ENCODE measurements at places on chromosomes 13 and 19.

DNA sequence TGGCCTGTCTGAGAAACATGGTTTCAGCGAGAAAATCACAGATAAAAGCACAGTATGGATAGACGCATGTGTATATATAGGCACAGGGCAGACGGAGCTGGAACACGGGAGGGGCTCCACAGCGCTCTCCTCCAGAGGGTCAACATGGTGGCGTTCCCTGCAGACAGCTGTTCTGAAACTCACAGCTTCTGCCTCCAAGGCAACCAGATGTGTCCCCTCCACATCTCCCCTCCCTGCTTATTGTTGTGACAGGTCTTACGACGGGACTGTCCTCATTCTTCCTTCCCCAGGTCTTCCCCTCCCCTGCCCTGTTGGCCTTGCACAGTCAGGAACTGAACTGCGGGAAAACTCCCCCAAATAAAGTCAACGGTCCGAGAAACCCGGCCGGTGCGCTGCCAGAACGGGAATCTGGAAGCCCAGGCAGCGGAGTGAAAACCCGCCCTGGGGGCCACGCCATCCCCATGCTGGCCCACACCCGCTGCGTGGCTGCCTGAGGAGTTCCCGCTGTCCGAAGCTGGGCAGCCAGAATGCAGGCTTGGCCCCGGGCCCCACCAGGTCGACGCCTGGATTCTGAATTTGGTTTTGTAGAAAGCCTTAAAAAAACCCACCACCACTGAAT lies 2.6 kb upstream of the TIMM13 start:
- DNase-seq, result no peak

- no peak for DNase-seq
Observed at GRCh38 chr13:93927431-93927830, 552.1 kb downstream of the DCT start.

DNA sequence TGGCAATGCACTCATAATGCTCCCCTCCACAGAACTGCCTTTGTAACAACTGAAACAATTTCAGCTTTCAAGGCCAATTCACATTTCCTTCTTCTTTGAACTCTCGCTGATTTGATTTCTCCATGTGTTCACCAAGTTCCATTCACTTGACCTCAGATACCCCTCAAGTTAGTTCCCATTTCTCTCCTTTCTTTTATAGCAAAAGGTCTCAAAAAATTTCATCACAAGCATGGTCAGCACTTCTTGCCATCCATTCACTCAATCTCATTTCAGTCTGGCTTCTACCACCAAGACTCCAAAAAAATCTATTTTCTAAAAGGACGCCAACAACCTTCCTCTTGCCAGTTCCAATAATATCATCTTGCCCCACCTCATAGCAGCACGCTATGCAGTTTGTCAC lies 135.7 kb downstream of the DIAPH3 start:
- no peak for DNase-seq

GRCh38 chr13:75255653-75256052 lies 226.3 kb downstream of the TBC1D4 start:
- DNase-seq, result no peak

DNA sequence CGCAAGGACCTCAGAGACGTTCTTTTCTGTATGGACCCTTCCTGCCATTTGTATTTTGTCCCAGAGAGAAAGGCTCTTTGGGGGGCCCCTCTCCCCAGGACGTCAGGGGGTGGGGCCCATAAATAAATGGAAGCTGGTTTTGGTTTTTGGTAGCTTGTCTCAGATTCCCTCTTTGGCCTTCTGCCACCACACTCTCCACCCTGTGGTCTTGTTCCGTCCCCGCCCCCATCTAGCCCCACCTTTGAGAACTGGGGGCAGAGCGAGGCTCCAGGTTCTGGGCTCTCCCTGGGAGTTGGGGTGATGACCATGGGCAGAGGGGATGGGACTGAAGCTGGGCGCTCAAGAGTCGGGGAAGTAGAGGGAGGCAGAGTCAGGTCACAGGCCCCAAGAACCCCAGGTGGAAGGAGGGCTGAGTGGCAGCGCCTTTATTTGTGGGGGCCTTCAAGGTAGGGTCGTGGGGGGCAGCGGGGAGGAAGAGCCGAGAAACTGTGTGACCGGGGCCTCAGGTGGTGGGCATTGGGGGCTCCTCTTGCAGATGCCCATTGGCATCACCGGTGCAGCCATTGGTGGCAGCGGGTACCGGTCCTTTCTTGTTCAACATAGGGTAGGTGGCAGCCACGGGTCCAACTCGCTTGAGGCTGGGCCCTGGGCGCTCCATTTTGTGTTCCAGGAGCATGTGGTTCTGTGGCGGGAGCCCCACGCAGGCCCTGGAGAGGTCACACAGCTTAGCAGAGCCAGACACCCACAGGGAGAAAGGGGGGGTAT lies 3.3 kb downstream of the ISYNA1 start:
- no peak for DNase-seq

DNA sequence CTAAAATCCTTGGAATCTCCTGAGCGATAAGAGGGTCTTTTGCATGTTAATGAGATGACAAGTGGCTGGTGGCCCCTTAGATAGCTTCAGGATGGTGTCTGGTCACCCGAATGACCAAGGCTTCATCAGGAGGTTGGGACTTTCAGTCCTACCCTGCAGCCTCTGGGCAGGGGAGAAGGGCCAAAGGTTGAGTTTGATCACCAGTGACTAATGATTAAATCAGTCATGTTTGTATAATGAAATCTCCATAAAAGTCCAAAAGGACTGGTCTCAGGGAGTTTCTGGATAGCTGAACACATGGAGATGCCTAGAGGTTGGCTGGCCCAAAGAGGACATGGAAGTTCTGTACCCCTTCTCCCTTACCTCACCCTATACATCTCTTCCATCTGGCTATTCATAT lies 316.2 kb downstream of the MTUS2 start:
- DNase-seq, result no peak

GRCh38 chr13:113354831-113355610 lies 8.9 kb downstream of the GRTP1 start:
- DNase-seq, result no peak

DNA sequence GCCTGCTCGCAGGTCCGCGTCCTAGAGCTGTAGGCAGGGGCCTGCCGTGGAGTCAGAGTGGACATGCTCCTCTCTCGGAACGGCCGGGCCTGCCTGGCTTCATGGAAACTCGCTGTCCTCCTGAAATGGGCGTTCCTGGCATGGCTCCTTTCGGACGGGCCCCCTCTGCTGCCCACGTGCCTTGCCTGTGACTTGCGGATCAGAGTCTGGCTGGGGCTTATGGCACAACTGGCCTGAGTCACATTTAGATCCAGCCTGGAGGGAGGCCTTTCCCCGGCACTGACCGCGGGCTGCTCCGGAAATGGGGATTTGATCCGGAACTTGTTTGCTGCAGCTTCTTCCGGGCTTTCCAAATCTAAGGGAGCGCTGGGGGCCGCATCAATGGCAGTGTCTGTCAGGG lies 28.1 kb downstream of the THSD1 start:
- no peak for DNase-seq

- no peak for DNase-seq
Observed at GRCh38 chr13:21035498-21035897, 25.9 kb downstream of the LATS2 start.

- no peak for DNase-seq
Observed at GRCh38 chr13:42038661-42039456, 9.6 kb upstream of the DGKH start.

GRCh38 chr19:29370276-29370675 lies 155.5 kb upstream of the VSTM2B start:
- no peak for DNase-seq

DNA sequence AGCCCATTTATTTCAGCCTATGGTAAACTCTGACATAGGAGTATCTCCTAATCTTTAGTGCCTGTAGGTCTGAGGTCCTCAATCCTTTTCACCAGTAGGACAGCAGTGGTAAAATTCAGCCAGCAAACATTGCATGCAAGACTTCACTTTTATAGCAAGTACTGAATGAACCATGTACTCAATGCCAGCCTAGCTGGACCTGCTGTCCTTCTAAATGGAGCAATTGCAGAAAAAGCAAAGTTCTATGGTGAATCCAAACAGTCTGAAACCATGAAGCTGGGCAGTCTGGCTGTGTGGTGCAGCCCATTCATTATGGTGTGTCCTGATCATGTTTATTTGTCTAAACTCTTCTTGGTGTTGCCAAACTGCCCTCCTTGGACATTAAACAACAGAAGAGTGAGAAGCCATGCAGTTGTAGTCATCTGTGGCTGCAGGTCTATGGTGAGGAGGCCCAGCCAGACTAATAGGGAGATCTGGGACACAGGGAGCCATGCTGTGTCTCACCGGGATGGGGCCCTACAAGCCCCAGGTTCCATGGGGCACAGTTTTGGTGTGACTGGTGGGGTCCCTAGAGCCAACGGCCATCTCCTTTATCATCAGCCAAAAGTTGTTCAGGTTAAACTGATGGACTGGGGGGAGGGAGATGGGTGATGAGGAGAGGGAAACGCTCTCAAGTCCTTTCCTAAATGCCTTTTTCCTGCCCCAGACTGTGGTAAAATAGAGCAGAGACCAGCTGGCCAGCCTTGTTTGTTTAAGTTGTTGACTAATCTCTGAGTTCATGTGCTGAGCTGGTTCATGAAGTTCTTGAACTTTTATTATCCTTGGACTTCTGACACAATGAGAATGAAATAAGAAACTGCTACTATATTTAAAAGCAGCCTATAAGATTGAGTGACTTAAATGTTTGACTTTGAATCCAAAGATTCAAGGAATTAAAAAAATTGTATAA lies 20.6 kb upstream of the TNFSF11 start:
- no peak for DNase-seq

DNA sequence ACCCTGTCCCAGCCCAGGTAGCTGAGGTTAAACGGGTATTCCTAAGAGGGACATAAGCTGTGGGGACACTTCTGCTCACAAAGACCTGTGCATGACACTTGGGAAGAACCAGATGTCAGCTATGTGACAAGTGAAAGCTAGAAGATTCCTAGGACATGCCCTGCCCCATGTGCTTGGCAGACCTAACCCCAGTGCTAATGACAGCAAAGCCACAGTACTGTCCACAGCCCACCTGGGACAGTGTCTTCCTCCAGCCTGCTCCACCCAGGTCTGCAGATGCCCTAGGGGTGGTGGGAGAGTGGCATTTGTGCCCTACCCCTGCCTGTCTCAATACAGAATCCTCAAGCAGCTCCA lies 18.4 kb upstream of the EPHX3 start:
- no peak for DNase-seq

DNA sequence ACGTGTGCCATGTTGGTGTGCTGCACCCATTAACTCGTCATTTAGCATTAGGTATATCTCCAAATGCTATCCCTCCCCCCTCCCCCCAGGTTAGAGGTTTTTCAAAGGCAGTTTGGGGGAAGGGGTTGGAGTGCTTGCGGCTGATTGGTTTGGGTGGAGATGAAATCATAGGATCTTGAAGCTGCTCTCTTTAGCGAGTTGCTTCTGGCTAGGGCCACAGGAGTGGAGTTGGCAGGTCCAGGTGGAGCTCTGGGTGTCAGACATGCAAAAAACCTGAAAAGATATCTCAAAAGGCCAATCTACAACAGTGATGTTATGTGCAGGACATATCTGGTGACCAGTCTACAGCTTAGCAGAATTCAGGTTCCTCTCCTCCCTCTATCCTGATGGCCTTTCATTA lies 32.6 kb upstream of the CXCL17 start:
- DNase-seq, result no peak

- no peak for DNase-seq
Observed at GRCh38 chr19:4210166-4210731, 19.1 kb upstream of the EBI3 start.

DNA sequence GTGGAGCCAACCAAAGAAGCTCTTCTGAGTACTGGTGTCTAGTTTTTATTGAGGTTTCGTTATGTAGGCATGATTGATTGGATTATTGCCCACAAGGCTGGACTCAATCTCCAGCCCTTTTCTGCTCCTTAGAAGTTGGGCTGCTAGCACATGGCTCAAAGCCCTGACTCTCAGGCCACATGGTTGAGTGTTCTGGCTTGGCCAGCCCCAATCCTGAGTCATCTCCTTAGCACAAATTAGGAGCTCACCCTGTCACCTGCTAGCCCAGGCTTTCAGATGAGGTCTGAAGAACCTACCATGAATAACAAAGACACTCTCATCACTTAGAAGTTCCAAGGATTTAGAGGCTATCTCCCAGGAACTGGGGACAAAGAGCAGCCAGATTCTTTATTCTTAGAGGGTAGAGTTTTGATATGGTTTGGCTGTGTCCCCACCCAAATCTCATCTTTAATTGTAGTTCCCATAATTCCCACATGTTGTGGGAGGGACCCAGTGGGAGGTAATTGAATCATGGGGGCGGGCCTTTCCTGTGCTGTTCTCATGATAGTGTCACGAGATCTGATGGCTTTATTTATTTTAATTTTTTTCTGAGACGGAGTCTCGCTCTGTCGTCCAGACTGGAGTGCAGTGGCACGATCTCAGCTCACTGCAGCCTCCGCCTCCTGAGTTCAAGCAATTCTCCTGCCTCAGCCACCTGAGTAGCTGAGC lies 11.3 kb downstream of the DPY19L3 start:
- no peak for DNase-seq

GRCh38 chr13:25172303-25172630 lies 179 bp upstream of the AMER2 start:
- DNase-seq, result no peak

- DNase-seq, result no peak
Observed at GRCh38 chr13:41587490-41587889, 130.1 kb downstream of the RGCC start.

DNA sequence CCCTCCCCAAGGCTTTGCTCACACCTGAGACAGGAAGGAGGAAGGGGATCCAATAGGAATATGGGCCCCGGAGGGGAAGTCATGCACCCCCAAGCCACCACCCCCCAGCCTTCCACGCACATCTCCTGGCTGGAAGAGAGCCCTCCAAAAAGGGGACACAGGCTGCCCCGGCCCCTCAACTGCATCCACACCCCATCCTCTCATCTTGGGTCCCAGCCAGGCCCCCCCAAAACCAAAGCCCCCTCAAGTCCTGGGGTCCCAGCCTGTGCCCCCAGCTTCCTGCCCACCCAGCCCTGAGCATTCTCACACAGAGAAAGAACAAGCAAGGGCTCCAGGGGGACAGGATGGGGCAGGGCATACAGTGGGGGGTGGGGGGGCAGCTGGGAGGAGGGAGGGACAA lies 12.1 kb downstream of the SMIM24 start:
- DNase-seq, result no peak

- DNase-seq, result peak; percentile 38
Observed at GRCh38 chr19:40241809-40242384, 15.4 kb upstream of the CCNP start.

DNA sequence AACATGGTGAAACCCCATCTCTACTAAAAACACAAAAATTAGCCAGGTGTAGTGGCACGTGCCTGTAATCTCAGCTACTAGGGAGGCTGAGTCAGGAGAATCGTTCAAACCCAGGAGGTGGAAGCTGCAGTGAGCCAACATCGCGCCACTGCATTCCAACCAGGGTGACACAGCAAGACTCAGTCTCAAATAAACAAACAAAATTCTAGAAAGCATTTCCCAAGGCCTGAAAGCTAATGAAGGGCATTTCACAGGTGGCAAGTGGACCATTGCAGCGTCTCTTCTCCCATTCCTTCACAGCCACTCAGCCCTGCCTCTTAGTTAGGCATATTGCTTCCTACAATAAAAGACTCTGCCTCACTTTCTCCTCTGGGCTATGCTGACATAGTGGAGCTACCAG lies 13.5 kb upstream of the RXFP2 start:
- no peak for DNase-seq

- no peak for DNase-seq
Observed at GRCh38 chr19:39410831-39411080, 1.7 kb upstream of the PLEKHG2 start.

- no peak for DNase-seq
Observed at GRCh38 chr13:46058268-46058667, 5.7 kb upstream of the ZC3H13 start.

GRCh38 chr13:20391597-20392452 lies 133.8 kb downstream of the CRYL1 start:
- DNase-seq, result no peak
